ENCODE measurements at places on chromosomes 12 and 14.

GRCh38 chr12:11564984-11565651, 84.4 kb upstream of the ETV6 start:
- no peak for DNase-seq

DNA sequence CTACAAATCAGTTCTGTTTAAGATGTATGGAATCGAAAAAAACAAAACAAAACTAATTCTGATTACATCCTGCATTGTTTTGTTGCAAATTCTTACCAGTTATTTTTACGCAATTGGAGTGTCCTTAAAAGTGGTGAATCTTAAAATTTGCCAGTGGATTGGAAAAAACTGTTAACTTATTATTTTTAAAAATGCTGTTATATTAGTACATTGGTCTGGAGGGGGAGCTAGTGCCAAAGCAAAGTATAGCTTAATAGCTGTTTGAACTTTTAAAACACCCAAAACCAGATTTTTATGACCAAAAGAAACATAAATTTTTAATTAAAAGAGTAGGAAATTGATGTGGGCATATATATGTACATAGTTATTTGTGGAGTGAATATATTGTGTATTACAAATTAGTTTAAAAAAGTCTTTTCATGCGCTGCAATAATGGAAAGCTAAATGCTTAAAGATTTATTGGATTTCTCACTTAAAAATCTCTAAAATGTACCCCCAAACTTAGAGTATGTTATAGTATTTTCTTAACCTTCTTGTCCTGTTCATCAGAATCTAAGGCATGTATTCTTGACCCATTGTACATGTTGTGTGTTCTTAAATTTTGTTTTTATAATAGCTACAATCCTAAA, 2.5 kb downstream of the FUT8 start:
- peak; percentile 34 for DNase-seq

DNA sequence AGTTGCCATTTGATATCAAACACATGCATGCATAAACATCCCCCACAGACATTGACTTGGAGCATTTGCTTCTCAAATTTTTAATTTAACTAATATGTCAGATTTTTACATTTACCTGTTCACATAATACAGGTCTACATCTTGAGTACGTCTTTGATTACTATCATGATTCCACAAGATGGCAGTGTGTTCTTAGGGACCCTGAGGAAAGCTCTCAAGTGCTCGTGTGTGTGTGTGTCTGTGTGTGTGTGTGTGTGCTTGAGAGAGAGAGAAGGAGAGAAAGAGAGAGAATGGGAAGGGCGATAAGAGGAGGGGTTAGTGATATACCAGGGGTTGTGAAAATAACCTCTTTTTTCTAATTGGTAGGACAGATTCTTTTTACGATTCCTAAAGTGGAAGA, 167.1 kb upstream of the OR4E1 start:
- no peak for DNase-seq

GRCh38 chr12:49323524-49324097, 556 bp downstream of the TROAP start:
- DNase-seq = no peak

DNA sequence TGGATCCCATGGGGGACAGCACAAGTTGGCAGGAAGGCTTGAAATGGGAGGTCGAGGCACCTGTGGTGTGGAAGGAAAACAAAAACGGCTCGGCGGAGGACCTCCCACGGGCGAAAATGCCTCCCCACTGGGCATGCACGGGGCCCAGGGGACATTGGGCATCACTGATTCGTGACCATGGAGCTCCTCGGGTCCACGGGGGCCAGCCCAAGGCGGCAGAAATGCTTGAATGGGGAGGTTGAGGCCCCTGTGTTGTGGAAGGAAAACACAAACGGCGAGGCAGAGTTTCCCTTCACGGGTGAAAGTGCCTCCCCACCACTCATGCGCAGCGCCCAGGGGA, 376.0 kb downstream of the ALG10 start:
- no peak for DNase-seq

- DNase-seq = no peak
Observed at GRCh38 chr12:20576528-20576927, 118.6 kb upstream of the SLCO1C1 start.

DNA sequence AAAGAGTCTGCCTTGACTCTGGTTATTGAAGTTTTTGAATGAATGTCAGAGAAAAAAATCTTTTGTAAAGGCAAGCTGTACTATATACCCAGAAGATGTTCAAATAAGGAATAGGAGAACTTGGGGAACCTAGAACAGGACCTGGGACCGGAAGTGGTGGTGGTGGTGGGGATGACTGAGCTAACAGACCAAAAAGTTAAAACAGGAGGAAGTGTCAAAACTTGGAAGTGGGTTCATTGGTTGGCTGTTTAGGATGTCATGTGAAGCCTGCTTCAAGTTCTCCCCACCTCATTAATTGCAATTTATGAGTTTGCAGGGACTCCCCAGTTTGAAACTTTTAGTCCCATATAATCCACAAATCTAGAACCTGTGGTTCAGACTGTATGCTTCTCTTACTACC, 26.2 kb downstream of the PLXNC1 start:
- no peak for DNase-seq

- DNase-seq = no peak
Observed at GRCh38 chr12:42683933-42684801, 94.6 kb upstream of the PRICKLE1 start.

DNA sequence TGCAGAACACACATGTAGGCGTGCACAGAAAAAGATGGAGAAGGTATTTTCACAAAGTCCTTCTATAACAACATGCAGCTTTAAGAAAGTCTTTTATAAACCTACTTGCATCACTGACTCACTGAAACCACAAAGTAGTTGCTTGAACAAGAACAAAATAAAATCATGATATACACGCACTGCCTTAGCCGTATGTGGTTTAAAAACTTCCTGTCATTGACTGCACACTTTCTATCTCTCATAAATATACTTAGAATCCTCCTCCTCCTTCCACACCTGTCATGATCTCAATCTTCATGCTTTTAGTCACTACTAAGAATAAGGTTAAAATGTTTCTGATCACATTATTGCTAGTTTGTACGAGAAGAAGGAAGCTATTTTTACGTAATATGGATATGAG, 31.8 kb upstream of the RAD51AP1 start:
- no peak for DNase-seq

- DNase-seq = no peak
Observed at GRCh38 chr14:65159281-65160062, 57.2 kb upstream of the MAX start.

- no peak for DNase-seq
Observed at GRCh38 chr12:91417650-91418049, 235.0 kb upstream of the DCN start.

DNA sequence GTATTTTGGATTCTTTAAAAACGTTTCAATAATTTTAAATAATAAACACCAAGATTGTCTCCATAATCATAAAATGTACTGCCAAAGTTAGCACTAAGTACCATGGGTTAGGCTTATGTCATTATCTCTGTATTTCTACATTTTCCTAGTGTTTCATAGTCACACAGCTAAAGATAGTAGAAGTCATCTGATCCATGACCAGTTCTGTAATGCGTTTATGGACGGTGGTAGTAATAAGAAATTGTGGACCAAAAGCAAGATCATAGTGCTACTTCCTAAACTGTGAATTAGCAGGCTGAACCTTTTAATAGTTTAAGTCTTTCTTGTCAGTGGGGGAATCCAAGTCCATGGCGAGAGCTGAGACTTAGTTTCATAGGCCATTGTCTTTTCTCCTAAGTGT, 142.1 kb downstream of the AKAP6 start:
- DNase-seq = no peak

GRCh38 chr12:94952325-94952724, 51.2 kb downstream of the NDUFA12 start:
- DNase-seq = no peak

GRCh38 chr12:27732281-27732680, 21.6 kb downstream of the MRPS35 start:
- no peak for DNase-seq

DNA sequence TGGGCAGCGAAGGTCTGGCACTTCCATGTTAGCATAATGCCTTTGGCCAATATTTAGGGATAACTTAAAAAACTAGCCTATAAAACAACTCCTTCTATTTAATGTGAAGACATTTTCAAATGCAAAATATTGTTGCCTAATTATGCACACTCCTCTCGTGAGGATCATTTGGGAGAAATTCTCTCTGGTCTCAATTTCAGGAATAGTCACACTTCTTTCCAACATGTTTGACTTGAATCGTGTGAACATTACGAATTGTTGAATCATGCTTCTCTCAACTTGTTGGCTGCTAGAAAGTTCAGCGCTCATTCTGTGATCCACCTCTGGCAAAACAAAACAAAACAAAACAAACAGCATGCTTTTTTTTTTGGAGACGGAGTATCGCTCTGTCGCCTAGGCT, 313.2 kb downstream of the SEC23A start:
- DNase-seq = no peak

DNA sequence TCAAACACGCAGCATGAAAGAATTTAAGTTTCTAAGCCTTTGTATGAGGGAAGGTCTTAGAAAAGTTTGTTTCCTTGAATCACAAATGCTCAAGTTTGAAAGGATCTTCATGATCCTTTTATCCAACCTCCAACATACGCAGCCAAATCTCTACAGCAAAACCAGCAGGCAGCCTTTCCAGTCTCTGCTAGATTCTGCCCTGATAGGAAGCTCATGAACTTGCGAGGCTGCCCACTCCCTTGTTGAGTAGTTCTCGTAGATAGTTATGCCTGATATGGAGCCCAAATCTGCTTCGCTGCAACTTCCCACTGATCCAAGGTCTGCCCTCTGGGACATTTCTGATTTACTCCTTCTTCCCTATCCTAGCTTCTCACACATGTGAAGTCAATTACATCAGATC, 272.9 kb downstream of the EGLN3 start:
- no peak for DNase-seq

- DNase-seq = no peak
Observed at GRCh38 chr12:119241580-119242169, 62.9 kb downstream of the HSPB8 start.

DNA sequence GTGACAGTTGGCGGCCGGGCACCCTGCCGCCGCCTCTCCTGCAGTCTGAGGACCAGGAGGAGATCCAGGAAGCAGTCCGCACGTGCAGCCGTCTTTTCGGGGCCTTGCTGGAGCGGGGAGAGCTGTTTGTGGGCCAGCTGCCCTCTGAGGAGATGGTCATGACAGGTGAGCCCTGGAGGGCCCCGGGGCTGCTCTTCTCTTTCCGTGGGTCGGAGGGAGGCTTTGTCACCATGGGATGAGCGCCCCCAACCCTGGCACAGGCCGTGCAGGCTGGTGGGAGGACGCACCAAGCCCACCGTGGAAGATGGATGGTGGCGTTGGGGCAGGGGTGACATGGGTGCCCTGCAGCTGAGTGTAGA, 532 bp downstream of the NOC4L start:
- DNase-seq = no peak

DNA sequence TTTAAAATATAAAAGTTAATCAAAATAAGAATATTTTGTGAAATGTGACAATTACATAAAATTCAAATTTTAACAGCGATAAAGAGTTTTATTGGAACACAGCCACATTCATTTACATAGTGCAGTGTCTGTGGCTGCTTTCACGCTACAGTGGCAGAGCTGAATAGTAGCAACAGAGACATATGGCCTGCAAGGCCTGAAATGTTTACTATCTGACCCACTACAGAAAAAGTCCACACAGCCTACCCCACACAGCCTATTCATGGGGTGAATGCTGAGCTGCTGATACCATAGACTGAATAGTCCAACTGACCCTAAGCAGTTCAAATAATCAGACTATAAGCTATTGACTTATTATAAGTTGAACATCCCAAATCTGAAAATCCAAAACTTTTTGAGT, 13.2 kb downstream of the GNS start:
- no peak for DNase-seq

GRCh38 chr14:101132051-101132571, 228.6 kb upstream of the RTL1 start:
- no peak for DNase-seq

- DNase-seq = no peak
Observed at GRCh38 chr14:61458766-61459165, 137.4 kb downstream of the PRKCH start.

DNA sequence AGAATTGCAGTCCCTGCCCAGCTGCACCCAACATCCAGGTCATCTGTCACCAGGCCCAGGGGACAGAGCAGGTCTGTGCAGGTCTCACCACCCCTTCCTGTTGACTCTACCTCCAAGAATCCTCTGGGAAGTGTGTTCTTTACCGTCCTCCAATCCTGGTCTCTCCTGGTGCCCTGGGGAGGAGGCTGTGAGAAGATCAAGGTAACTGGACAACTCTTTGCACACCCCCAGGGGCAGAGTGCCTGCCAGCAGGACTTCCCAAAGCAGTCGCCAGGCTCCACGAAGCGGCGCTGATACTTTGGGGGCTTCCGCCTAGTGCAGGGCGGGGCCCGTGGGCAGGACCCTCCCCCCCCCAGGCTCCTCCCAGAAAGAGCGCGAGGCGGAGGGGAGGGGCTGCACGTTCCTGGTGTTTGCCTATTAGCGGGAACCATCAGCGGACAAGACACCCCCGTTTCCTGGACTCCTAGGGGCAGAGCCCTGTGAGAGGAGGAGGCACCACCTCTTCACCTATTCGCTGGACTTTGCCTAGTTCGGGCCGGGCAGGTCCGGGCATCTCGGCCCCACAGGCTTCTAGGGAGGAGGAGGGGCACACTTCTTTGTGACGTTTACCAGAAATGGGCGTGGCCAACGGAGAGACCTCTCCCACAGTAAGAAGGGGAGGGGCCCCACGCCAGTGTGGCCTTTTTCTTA, 918.0 kb downstream of the AACS start:
- no peak for DNase-seq

DNA sequence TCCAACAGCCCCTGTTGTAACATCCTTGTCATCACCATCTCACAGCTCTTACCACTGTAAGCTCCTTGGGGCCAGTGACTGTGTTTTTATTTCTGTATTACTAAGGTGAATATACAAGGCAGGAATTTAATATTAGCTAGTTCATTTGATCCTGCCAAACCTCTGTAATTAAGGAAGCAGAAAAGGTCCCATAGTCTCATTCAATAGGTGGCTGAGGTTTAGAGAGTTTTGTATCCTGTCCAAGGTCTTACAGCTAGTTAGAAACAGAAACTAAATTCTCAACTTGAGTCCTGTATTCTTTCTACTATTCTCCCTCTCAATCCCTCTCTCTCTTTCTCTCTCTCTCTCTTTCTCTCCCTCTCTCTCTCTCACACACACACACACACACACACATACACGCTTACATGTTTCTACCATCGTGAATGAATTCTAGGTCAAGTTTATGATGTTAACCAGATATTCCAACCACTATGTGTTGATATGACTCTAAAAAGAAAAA, 543 bp upstream of the GLIPR1 start:
- no peak for DNase-seq

- DNase-seq = no peak
Observed at GRCh38 chr12:65941388-65941787, 117.1 kb downstream of the HMGA2 start.

All from midbrain (tissue), 1 donor.